HepG2 (cell line): ENCODE measurements at places on chromosomes 2 and 18. TPM values are rescaled to one million over a fixed set of nuclear protein-coding genes. Genes with fewer than 3 reads are reported as not detected.

CNGA3 gene
- total RNA-seq: not detected in 2 replicates

DNAJC5G gene
- total RNA-seq: not detected in 2 replicates

DNA sequence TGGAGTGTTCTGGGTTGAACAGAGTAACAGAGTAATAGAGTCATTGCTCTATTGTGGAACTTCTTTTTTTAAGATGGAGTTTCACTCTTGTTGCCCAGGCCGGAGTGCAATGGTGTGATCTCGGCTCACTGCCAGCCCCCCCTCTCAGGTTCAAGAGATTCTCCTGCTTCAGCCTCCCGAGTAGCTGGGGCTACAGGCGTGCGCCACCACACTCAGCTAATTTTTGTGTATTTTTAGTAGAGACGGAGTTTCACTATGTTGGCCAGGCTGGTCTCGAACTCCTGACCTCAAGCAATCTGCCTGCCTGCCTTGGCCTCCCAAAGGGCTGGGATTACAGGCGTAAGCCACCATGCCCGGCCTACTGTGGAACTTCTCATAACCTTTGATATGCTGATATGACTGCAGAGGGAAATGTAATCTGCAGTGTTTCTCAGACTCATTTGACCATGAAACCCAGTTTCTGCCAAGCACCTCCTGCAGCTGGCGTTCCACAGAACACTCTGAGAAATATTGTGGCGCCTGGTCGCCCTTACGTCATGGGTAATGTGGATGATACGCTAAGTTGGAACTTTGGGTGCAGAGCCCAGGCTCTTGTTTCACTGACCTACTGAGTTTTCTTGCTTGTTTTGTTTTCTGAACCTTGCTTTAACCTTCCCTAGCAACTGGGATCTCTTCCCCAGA, 213.8 kb downstream of the BCL2 start:
- no peak for DNase-seq

- DNase-seq: no peak
Observed at GRCh38 chr2:231785413-231785812, 832 bp upstream of the COPS7B start.

DNA sequence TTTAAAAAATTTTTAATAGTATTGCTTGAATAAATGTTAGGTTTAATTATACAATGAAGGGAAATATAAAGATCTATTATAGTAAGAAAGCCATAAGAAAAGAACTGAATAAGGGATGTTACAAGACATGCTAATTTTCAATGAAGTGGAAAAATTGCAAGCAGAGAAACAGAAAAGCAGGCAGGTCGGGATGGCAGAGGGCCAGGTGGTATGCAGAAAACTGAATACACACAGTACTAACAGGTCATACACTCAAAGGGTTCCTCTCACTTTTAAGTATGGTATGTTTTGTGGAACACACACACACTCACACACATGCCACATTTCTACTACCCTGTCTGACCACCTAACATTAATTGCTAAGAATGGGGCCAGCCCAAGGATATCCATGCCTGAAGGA, 76.7 kb upstream of the DTNA start:
- DNase-seq: no peak
